ENCODE measurements at places on chromosomes 1 and 21.

DNA sequence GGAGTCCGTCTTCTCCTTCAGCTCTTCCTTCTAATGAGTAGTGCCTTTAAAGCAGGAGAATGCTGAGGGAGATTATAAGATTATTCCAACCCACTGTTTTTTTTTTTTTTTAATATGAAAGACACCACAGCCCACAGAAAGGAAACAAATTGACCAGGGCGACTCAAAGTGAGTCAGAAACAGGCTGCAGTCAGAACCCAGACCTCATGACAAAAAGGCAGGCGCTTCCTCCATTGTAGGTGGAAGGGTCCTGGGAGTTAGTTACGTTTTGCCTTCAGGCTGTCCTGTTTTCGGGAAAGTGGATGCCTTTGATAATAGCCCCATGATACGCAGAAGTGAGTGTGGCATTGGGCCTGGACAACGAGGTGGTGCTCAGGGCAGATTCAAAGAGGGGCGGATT lies 21.0 kb downstream of the PLXNA2 start:
- no peak for DNase-seq

GRCh38 chr21:43632373-43632905 lies 26.8 kb downstream of the HSF2BP start:
- DNase-seq = no peak

DNA sequence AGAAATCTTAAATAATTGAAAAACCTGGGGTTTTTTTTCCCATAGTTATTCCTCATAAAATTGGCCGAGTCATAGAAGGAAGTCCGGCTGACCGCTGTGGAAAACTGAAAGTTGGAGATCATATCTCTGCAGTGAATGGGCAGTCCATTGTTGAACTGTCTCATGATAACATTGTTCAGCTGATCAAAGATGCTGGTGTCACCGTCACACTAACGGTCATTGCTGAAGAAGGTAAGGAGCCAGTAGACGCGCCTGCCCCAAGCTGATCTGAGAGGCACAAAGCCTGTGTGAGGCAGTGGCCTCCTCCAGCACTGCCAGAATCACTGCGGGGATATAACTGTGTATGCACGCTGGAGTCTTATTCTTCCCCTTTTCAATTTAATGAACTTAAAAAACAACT lies 100.3 kb downstream of the PHTF1 start:
- DNase-seq = no peak

DNA sequence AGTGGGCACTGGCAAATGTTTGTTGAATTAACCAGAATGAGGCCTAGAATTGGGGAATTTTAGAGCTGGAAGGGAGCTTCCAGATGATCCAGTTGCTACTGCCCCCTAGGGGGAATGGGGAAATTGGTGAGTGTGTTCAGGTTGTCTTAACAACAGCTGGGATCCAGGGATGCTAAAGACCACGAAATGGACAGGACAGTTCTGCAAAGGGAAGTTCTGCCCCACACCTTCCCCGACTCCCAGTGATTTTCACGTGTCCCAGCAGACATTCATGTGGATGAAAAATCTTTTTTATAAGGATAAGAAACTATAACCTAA lies 33.9 kb downstream of the TRIM62 start:
- DNase-seq = no peak

DNA sequence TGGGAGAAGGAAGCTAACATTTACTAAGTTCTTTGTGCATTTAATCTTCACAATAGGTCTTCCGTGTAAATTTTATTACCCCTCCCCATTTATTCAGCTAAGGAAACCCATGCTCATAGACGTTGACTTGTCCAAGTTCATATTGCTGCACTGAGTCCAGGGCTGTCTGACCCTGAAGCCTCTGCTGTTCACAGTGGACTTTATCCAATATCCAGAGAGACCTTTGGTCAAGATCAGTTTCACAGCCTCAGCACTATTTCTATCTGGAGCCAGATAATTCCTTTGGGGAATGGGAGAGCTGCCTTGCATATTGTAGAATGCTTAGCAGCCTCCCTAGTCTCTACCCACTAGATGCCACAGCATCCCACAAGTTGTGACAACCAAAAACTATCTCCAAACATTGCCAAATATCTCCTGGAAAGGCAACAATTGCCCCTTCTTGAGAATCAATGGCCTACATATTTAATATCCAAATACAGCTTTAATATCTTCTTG lies 26.4 kb downstream of the ILDR2 start:
- no peak for DNase-seq

DNA sequence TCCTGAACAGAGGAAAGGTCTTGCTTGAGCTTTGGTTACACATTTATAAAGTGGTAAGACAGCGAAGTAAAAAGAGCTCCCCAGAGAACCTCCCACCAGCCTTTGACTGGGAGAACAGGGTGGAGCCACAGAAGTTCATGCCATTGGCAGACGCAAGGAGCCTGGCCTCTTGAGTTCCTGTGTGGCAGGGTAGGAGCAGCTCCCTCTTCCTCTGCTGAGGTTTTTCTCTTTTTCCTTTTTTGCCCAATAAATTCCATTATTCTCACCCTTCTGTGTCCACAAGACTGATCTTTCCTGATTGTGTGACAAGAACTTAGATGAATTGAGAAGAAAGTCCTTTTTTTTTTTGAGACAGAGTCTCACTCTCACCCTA lies 4.3 kb downstream of the THEM4 start:
- DNase-seq = no peak

DNA sequence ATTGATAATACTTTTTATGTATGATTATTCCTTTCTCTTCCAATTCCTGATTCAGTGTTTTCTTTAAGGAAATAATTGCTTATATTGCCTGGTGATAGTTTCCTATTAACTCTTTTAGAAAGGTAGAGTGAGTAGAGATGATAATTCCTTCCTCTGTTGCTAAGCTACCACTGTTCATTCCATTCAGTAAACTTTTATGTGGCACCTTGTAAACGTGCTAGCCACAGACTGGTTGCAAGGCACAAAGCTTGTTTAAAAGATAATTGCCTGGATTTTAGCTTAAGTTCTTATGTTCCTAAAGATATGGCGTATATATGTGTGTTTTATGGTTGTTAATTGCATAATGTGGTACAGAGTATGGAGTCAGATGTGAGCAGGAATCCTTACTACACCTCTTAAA lies 3.2 kb downstream of the ZFYVE9 start:
- no peak for DNase-seq

DNA sequence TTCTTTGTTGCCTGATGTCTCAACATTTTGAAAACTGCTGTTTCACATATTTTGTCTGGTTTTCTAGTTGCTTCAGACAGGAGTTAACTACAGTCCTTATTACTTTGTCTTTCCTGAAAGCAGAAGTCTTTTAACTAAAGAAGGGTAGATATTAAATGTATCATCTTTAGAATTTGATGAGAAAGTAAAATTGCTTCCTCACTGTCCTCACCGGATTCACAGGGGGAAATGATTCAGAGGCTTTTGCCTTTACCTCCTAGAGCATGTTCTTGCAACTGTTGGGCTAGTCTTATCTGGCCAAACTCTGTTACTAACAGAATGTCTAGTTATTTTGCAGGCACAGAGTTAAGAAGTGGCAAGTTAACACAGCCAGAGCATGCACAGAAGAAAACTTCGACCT lies 107.2 kb upstream of the VAV3 start:
- DNase-seq = no peak

DNA sequence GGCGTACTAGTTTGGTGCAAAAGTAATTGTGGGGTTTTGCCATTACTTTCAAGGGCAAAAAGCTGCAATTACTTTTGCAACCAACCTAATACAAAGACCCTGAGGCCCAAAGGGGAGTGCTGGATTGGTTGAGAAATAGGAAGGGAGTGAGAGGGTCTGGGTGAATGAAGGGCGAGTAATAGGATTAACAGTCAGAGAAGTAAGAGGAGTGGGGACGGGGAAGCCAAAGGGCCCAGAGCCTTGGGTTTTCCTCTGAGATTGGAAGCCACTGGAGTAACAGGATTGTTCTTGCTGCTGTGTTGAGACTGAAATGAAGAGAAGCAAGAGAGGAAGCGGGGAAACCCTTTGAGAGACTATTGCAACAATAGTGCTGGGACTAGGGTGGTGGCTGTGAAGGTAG lies 19.0 kb upstream of the PRELP start:
- no peak for DNase-seq

DNA sequence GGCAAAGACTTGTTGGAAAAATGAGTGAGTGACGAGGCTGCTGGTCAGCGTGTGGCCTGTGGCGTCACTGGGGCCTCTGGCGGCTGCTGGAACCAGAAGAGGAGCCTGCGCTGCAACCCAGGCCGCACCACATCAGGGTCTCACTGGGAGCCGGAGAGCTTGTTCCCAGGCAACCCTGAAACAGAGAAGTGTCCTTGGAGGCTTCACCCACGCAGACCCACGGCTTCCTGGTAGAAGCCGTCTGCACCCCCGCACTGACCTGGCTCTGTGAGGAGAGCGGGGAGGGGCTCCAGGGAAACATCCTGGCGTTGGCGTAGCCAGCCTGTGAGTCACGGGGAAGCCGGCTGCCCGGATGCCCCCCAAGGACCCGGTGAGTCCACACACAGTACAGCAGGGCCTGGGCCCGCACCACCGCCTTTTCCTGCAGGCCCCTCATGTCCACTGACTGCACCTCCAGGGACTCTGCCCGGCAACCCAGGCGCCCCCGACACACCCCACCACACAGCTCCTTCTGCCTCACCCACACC lies 57.4 kb downstream of the COL6A1 start:
- DNase-seq = no peak

GRCh38 chr1:81802707-81803430 lies 2.1 kb downstream of the ADGRL2 start:
- DNase-seq = no peak

DNA sequence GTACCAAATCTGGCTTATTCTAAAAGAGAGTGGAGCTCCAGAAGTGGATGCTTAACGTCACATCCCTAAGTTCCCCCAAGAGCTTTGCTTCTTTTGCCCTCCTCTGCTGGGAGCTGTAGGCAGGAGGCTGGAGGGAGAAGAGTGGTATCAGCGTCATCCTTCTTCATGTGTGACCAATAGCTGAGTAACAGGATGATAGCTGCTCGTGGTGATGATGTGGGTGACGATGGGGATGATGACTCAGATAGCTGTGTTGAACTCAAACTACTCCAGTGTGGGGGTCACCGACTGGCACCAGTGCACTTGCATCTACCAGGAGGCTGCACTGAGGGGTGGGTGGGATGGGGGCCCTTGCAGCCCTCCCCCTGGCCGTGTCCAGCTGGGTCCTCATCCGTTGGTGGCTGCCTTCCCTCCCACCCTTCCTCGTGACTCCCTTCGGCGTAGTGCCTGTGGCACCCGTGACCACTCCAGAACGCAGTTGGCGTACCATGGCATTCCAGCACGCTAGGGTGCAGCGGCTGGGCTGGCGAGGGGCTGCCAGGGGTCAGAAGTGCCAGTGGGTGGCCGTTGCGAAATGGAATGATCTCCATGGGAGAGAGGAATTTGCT lies 1.1 kb downstream of the IGFN1 start:
- peak; percentile 17 for DNase-seq

- no peak for DNase-seq
Observed at GRCh38 chr1:222861062-222861461, 46.2 kb downstream of the DISP1 start.

DNA sequence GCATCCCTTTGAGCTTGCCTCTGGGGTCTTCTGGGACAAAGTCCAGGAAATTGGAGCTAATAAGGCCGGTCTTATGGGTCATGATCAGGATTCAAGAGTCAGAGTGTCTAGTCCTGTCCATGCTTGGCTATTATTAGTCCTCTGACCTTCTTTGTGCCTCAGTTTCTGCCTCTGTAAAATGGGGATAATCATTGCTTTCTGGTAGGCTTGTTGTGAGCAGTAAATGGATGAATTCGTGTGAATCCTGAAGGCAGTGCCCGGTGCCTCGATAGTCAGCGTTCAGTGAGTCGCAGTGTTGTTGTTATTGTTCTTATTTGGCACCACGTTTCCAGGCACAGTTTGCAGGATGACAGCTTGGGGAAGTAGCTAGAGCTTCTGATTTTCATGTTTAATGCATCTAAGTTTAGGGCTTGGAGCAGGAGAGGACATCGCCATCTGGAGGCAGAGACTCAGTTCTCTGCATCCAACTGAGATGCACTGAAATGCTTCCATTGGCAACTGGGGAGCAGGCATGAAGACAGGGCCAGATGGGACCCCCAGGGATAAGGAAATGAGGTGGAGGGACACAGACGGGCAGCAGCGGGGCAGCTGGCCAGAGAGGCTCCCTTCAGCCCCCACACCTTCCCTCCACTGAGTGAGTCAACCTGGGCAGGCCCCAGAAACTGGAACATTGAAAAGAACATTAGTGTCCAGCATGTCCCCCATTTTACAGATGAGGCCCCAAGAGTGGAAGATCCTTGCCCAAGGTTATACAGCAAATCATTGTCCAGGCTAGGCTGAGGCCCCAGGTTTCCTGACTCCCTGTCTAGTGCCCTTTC lies 160.3 kb downstream of the PTPRU start:
- no peak for DNase-seq

DNA sequence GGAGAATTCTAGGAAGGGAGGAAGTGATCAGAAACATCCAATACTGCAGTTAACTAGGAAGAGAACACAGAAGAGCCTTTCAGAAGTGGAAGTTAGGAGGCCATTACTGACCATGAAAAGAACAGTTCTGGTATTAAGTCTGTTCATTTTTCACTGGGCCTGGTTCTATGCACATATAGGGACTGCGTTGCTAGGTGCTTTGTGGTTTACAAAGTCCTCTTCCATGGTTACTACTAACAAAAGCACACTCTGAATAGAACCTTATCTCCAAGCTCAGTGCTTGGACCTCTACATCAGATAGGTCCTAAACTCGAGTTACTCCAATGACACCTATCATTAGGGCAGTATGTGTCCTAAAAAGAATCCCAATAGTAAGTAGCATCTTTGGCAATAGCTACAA lies 75.4 kb downstream of the RPAP2 start:
- no peak for DNase-seq

DNA sequence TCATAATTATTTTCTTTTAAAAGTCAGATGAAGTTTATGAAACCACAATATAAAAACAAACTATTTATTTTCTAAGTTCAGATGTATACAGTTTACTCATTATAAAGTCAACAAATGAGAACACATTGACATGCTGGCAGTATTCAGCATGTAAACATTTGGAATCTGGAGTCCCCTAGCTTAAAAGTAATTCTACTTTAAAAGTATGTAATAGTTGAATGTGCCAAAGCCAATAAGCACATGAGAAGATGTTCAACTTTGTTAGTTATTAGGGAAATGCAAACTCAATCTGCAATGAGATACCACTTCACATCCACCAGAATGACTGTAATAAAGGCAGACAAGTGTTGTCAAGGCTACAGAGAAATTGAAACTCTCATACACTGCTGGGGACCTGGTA lies 96.6 kb downstream of the RYR2 start:
- DNase-seq = no peak

- no peak for DNase-seq
Observed at GRCh38 chr1:36715797-36716196, 233.1 kb upstream of the CSF3R start.

GRCh38 chr1:116824631-116825206 lies 70.5 kb downstream of the CD2 start:
- no peak for DNase-seq

DNA sequence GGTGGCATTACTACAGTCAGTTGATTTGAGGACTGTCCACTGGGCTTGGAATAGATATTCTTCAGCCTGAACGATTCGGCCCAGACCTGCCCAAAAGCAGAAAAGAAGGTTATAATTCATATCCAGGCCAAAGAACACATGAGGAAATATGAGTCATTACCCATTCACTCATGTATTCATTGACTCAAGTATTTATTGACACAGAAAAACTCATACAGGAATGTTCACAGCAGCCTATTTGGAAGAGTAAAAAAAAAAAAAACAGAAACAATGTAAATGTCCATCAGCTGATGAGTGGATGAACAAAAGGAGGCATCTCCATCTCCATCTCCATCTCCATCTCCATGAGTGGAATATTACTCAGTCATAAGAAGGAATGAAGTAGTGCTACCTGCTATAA lies 15.9 kb downstream of the ZMYND12 start:
- no peak for DNase-seq

Measured in stimulated activated CD8-positive, alpha-beta memory T cell treated with anti-CD3 and anti-CD28 coated beads, Interleukin-4, amount 100 ng/mL, for 24 hours (primary cell).